ENCODE measurements at places on chromosomes 2 and 18. TPM values are rescaled to one million over a fixed set of nuclear protein-coding genes. Genes with fewer than 3 reads are reported as not detected.

C1QL2 gene
- not detected for polyA plus RNA-seq

UGT1A4 gene
- polyA plus RNA-seq: 0.05 TPM

ACVR1C gene
- not detected for polyA plus RNA-seq

SAG gene
- not detected for polyA plus RNA-seq

FAM124B gene
- not detected for polyA plus RNA-seq

SERPINB12 gene
- polyA plus RNA-seq: not detected

DAW1 gene
- polyA plus RNA-seq: 2.0 TPM

GPR75 gene
- polyA plus RNA-seq: 1.9 TPM

M1AP gene
- not detected for polyA plus RNA-seq

ADCYAP1 gene
- polyA plus RNA-seq: not detected

PRKAG3 gene
- not detected for polyA plus RNA-seq

UNC80 gene
- polyA plus RNA-seq: not detected

RAB17 gene
- 2.3 TPM for polyA plus RNA-seq

SLC16A14 gene
- 0.37 TPM for polyA plus RNA-seq

RAX gene
- not detected for polyA plus RNA-seq

SRD5A2 gene
- 0.01 TPM for polyA plus RNA-seq
